ENCODE measurements at places on chromosomes 12 and 14. TPM values are rescaled to one million over a fixed set of nuclear protein-coding genes. Genes with fewer than 3 reads are reported as not detected.
A peak's percentile ranks its signal among the peaks of the same experiment; 100 is the strongest.

- peak; percentile 38 for DNase-seq
Observed at GRCh38 chr14:51962711-51963110, 26.6 kb upstream of the RTRAF start.

DNA sequence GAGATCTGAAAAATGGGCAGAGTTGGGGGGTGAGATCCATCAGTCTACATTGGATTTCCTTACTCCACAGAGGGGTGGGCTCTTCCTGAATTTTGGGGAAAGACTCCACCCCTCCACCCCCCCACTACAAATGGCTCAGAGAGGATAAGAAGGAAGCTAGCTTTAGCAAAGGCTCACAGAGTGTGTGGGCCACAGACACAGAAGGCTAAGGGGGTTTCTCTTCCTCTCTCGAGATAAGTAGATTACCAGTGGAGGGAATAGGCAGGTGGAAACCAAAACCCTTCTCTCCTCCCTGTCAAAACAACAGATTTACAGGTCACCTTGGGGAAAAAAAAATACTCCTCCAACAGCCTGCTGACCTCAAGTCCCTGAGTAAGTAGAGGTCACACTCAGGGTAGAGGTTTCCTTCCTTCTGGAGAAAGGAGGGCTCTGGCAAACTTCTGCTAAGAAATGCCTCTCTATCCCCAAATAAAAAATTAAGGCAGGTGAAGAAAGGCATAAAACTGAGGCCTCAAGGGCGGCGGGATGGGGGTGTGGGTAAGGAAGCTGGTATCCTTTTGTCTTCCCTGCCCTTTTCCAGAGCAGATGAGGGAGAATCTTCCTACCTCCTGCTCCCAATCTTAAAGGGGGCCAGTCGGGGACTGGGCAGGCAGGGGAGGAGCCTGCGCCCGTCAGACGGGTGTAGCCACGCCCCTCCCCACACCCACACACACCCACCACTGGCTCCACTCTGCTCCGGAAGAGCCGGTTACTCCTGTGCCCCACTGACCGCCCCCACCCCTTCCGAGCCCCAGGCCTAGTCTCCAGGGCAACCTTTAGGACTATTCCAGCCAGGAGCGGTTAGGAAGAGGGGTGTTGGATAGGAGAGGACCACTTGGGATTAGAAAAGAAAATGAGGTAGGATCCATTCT lies 1.9 kb upstream of the BAZ2A start:
- peak; percentile 31 for DNase-seq

DNA sequence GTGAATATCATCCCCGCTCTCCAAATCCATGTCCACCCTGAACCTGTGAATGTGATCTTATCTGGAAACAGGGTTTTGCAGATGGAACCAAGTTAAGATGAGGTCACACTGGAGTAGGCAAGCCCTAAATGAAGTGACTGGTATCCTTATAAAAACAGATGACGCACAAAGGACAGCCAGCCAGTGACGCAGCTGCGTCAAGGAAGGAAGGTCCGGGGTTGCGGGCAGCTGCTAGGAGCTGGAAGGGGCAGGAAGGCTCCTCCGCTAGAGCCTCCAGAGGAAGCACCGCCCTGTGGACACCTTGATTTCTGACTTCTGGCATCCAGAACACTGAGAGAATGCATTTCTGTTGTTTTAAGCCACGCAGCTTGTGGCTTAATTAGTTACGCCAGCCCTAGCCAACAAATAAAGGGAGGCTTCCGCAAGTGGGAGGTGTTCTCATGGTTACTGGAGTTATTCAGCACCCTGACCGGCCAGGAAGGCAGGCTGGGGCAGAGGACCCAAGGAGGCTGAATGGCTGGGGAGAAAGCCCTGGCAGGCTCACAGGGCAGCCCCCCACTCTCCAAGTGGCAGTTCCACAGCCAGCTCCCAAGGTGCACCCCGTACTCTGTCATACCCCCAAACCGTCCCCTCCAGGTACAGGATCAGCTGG lies 127.6 kb upstream of the NCOR2 start:
- DNase-seq = peak; percentile 80

GRCh38 chr12:44433659-44434058 lies 442.5 kb downstream of the NELL2 start:
- no peak for DNase-seq

DNA sequence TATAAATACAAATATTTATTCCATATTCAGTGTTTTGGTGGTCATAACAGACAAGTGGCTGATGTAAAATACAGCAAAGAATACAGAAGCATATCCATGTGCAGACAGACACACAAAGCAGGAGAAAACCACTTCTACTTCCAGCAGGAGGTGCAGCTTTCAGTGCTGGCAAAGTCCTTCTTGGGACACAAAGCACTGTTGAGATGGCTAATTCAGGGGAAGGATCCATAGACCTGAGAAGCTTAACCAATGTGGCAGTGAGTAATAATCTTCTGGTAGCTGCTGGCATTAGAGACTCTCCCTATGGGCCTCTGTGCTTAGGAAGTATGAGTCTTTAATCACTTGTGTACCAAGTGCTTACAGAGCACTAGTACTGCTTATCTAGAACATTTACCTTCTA lies 26.8 kb downstream of the AMN1 start:
- peak; percentile 34 for DNase-seq

DNA sequence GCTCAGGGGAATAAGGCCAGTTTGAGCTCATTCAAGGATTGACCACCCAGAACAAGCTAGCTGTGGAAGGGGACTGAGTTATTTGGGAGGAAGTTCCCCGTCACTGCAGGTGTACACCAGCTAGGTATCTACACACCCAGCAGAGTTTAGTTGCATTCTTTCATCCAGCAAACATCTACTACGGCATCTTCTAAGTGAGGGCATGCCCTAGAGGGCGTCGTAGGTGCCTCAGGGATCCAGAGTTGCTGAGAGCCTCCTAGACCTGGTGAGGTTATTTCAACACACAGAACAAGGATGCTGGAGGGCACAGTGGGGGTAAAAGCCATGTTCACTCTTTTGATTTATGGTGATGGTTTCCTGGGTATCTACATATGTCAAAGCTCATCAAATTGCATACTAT lies 149.6 kb downstream of the KSR2 start:
- no peak for DNase-seq

DNA sequence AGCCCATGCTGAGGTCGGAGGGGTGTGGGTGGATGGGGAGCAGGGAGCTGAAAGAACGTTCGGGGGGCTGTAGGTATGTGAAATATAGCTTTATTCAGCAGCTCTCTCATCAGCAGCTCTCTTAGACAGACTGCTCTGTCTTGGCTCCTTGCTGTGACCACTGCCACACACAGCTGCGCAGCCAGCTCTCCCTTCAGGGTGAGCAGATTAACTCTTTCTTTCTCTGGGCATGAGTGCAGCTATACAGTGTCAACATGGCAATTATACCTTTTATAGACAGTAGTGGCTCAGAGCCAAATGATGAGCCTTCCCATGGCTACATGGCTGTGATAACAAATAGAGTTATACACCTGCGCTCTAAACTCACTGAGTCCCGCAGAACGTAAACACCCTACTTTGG lies 137.7 kb upstream of the NEDD1 start:
- no peak for DNase-seq

- no peak for DNase-seq
Observed at GRCh38 chr14:42130815-42131214, 524.1 kb downstream of the LRFN5 start.

- DNase-seq = no peak
Observed at GRCh38 chr14:70009961-70010360, 130.7 kb downstream of the SMOC1 start.

DNA sequence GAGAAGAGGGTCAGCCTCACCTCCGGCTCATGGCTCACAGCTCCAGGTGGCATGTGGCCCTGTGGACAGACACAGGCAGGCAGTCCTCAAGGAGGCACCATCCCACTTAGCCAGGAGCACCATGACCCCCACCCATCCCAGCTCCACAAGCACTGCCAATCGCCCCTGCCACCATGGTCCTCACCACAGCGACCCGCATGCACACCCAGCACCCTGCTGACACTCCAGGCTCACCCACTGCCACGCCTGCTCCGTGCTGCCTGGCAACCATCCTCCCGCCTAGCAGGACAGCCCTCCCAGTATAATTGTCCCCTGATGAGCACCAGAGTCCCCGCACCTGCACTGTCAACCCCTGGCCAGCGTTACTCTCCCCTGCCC lies 50.9 kb downstream of the TRPV4 start:
- DNase-seq = no peak

GRCh38 chr12:46374310-46374709 lies 1.7 kb upstream of the SLC38A2 start:
- DNase-seq = no peak

DNA sequence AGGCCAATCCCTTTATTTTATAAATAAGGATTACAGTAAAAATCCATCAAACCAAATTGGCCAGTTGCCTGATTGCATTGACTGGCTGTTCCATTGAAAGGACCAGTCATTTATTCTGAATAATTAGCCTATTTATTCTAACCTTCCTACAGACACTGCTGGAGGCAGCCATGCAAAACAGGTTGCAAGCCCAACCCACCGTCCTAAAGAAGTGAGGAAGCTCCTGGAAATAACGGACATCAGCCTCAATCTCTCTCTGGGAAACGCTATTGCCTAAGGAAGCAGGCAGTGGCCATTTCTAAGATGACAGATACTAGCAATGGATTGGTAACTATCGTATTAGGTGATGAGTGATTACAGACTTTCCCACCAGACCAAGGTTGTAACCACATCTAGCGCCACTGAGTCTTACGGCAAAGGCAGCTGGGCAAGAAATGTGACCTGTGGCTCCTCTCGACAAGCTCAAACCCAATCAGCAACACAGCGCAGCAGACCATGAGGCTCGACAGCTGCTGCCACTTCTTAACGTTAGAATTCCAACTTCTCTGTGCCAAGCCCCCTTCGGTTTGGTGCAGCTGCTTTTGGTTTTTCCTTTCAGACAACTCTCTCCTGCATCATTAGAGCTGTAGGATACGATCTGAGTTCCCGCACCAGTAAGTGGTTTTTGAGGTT lies 134.2 kb downstream of the KCNK10 start:
- DNase-seq = peak; percentile 8

DNA sequence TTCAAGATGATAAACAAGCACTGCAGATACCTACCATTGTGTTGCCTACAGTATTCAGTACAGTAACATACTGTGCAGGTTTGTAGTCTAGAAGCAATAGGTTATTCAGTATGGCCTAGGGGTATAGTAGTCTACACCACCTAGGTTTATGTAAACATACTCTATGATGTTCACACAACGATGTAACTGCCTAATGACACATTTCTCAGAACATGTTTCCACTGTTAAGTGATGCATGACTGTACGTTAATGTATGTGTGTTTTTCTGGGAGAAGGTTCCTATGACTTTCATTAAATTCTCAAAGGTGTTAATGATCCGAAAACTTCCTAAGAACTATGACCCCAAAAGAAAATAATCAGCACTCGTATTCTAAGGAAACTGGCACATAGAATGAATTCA lies 20.9 kb upstream of the CALM1 start:
- DNase-seq = no peak

GRCh38 chr12:81450920-81451739 lies 308.0 kb downstream of the PPFIA2 start:
- DNase-seq = peak; percentile 76

DNA sequence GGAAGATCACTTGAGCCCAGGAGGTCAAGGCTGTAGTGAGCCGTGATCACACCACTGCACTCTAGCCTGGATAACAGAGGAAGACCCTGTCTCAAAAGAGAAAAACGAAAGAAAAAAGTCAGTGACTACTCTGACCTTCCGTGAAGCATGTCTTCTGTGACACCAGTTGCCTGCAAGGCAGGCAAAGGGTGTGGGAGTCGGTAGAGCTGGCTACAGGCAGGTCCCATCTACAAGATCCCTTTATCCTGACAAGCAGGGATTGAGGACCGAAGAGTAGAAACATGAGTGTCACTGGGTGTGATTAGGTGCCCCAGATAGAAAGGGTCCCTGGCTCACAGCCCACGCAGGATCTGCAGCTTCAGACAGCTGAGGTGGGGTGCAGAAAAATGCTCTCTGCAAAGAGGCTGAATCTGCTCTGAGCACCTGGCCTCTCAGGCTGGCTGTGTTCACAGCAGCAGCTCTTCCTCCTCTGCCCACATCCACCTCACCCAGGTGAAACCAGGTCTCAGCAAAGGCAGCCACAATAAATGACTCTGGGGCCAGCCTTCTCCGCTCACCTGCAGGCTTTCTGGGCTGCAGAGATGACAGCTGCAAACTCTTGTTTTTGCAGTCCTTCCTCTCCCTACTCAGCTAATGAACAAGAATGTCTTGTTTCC lies 28.6 kb upstream of the HSP90B1 start:
- no peak for DNase-seq

GRCh38 chr12:89949457-89950195 lies 241.0 kb upstream of the ATP2B1 start:
- peak; percentile 74 for DNase-seq

DNA sequence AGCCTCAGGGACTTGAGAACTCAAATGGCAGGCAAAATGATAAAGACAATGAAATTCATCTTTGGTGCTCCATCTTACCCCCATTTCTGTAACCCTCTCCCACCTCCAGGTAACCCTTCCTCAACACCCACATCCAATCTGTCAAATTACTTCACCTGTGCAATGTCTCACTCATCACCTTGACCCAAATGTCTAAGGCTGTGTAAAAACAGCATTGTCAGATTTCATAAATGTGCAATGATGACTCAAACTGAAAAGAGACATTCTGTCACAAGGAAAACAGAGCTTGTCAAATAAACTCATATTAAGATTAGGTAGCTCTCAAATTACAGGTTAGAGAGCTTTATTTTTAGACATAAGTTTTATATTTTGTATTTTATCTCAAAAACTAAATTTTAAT lies 19.9 kb upstream of the COCH start:
- no peak for DNase-seq

DNA sequence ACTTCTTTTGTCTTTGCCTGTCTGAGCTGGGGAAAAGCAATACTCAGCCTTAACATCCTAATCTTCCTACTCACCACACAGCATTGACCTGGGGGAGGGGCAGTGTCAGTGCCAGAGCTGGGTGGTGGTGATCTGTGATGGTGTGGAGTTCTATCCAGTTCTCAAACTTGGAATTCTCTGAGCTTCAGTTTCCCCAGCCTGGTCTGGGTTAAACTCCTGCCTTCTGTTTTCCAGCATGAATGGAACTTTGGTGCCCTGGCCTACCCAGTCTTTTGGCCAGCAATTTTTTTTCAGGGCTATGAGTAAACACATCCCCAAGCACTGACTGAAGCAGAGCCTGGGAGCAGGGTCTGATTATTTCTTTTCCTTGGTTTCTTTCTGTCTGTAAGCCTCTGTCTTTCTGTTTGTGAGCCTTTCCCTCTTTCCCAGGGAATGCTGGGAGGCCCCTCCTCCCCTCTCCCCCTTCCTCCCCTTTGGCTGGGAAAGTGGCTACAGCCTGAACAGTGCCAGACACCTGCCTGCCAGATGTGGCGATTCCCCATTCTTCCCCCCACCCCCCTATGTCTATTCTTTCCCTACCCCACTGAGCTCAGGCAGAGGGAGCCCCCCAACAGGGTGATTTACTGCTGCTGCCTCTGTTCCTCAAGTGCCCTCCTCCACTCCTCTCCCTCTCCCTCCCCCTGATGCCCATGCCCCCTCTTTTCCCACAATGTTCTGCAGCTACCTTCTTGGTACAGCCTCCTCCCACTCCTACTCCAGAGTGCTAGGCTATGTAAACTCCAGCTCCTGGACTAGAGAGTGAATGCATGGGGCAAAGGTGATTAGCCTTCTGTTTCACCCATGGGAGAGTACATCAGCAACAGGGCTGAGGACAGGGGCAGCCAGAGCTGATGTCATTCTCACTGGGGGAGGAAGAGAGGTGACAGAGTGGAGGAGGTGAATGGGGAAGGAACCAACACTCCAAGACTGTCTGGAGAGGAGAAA lies 11.1 kb downstream of the GPR84 start:
- DNase-seq = peak; percentile 71

Gene NINJ2
- 1.3 TPM for total RNA-seq

Gene ANO4
- total RNA-seq = 11.3 TPM

Gene PIWIL1
- not detected for total RNA-seq

Gene GNG2
- 19.0 TPM for total RNA-seq

Gene C12orf76
- total RNA-seq = 17.2 TPM

Gene COX8C
- 0.33 TPM for total RNA-seq

Gene SIX4
- 18.3 TPM for total RNA-seq

Gene MYL6B
- total RNA-seq = 98.6 TPM

Measured in fibroblast of lung (primary cell).